GM10248 (cell line): ENCODE measurements at places on chromosomes 11 and 22.

DNA sequence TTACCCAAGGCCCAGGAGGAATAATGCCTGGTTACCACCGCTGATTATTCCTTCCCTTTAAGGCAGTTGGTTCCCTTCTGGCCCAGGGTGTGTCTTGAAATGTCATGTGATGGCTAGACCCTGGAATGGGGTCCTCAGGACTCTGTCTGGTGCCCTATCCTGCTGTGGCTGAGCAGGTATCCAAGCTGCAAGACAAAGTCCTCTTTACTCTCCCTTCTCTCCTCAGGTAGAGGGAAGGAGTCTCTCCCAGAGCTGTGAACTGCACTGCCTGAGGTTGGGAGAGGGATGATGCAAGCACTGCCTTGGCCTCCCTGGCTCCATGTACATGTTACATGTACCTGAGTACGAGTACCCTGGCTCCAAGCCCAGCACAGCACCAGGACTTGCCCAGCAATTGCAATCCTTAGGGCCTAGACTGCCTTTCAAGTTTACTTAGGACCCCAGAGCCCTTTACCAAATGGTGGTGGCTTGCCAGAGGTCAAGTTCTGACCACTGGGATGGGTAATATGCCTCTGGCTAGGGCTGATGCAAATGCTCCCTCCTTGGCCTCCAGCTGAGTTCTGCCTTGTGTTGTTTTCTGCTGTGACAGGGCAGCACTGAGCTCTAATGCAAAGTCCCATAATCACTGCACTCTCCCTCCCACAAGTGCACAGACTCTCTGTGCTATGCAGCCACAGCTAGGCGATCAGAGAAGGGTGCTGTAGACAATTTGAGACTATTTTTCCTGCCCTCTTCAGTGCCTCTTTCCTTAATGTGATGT lies 20.7 kb upstream of the AQP11 start:
- no peak for DNase-seq

- no peak for DNase-seq
These were observed 537.9 kb upstream of the FAT3 start for GRCh38 chr11:91686700-91687099.

GRCh38 chr22:19986410-19987341 lies 29.9 kb downstream of the ARVCF start:
- peak; percentile 96 for DNase-seq

- no peak for DNase-seq
These were observed 904.5 kb upstream of the API5 start for GRCh38 chr11:42407341-42407740.

DNA sequence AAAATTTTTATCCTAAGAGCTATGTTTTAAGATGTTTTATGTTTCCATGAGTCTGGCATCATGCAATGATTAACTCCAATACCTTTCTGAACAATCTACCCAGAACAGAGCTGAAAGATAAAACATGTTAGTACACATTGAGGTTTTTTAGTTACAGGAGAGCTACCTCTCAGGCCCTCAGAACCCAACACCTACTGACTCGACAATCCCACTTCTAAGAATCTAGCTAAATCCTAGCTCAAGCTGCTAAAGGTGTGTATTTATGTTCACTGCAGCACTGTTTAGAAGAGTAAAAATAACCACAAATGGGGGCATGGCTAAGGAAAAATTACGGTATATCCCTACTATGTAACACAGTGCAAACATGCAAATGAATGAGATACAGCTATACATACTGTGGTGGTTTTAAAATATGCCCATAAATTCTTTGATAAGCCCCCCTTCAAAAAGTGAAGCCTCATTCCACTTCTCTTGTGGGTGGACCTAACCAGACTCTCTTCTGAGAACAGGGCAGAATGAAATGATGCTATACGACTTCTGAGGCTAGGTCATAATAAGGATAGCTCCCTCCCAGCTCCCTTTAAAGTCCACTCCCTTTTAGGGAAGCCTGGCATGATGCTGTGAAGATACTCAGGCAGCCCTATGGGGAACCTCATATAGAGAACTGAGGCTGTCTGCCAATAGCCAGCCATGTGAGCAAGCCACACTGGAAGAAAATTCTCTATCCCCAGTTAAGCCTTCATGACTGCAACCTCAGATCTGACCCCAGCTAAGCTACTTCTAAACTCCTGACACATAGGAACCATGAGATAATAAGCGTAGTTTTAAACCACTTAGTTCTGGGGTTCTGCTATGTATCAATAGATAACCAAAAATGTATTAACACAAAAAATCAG lies 29.5 kb downstream of the TMEM123 start:
- no peak for DNase-seq

DNA sequence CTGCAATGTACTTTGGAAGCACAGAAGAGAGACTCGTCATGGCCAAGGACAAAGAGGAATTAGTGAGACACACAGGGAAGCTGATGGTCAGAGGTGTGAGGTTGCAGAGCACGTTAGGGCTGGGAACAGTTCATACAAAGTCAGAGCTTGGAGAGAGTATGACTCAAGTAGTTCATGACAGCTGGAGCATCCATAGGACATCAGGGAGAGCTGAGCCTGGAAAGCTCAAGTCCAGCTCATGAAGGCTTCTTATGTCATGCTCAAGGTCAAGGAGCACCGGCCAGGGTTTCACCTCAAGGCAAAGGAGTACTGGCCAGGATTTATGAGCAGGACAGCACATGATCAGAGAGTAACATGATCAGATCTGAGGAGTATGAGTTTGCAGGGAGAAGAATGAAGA lies 64.6 kb upstream of the CHST1 start:
- no peak for DNase-seq

GRCh38 chr11:47857485-47857884 lies 9.3 kb upstream of the NUP160 start:
- DNase-seq, result no peak

DNA sequence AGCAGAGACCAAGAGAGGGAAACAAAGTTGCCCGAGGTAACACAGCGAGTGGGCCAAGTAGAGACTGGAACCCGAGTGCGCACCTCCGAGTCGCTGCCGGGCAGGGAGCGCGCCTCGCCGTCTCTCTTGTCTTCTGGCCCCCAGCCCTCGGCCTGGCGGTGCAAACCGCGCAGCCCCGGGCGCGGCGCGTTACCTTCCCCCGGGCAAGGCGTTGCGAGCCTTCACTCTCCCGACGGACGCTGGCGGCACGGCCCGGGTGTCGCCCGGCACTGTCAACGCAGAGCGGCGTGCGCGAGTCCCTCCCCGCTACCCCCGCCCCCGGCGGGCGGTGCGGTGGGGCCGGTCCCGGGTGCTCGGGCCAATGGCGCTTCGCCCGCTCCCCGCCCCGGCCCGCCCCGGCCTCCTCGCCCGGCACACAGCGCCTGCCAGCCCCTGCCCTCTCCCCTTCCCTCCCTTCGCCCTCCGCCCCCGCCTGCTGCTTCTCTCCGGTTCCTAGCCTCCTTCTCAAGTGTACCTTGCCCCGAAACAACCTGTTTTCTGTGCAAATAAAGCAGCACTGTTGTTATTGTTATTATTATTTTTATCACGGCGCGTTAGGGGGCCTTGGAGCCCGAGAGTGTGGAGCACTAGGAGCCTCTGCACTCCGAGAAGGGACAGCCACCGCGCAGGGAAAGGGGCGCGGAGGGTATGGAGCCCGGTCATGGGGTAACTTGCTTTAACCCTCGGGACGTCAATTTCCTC lies at the start of gene SYTL2:
Gene SYTL2, minus strand, starts transcription at position 271 of the 741 bp plus-strand sequence. CDS start 53,416 bp downstream, outside the sequence.
- DNase-seq, result peak; percentile 73
